Putamen (tissue), 1 donor: ENCODE measurements at places on chromosomes 16 and 17.

- no peak for DNase-seq
These were observed 266.4 kb downstream of the MAF start for GRCh38 chr16:79334127-79334526.

DNA sequence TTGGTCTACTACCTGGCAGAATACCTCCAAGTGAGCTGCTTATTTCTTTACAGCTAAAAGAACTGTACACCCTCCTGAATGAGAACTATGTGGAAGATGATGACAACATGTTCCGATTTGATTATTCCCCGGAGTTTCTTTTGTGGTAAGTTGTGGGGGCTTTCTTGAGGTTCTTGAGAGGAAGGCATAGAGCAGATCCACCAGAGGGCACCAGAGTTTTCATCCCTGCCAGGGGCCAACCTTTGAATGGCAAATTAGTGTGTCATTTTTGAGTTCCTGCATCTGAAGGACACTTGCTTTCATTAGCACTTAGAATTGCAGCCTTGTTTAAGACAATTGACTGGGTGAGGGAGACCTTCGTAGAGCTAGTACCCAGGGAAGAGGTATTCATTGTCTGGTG, 35.0 kb downstream of the NMT1 start:
- no peak for DNase-seq

DNA sequence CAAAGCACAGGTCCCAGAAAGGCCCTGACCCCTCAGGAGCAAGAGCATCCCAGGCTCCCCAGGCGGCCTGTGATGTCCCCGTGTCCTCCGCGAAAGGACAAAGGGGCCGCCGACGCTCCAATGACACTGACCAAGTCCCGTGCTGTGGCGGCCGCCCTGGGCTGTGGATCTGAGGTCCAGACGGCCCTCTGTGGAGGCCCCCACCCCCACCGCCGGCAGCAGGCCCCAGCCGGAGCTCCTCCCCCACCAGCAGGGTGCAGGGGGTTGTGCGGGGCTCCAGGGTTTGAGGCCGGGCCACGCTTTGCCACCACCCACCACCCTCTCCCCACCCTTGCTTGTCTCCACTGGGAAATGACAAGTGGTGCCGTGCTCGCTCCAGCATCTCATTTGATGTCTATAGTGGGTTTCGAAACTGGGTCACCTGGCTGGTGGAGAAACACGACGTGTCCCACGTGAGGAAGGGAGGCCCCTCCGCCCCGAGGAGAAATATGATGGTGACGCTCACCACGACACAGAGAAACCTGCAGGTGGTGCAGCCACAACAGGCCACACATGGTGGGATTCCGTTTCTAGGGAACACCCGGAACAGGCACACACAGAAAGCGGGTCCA, 31.2 kb upstream of the ZNF469 start:
- DNase-seq, result peak; percentile 58

DNA sequence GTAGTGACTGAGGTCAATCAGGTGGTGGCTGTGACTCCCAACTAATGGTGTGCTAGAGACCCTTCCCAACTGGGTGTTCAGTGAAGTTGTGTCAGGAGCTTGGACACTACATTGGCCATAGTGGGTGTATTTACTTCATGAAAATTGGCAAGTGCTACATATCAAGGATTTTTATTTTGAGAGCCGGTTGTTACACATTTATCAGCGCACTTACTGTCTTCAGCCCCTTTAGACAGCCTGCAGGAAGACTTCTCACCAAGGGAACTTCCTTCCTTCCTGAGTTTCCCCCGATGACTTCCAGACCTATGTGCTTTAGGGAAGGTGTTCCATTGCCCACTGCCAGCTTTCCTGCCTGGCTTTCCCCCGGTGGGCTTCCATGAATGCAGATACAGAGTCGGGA, 261.2 kb downstream of the CBLN1 start:
- no peak for DNase-seq

DNA sequence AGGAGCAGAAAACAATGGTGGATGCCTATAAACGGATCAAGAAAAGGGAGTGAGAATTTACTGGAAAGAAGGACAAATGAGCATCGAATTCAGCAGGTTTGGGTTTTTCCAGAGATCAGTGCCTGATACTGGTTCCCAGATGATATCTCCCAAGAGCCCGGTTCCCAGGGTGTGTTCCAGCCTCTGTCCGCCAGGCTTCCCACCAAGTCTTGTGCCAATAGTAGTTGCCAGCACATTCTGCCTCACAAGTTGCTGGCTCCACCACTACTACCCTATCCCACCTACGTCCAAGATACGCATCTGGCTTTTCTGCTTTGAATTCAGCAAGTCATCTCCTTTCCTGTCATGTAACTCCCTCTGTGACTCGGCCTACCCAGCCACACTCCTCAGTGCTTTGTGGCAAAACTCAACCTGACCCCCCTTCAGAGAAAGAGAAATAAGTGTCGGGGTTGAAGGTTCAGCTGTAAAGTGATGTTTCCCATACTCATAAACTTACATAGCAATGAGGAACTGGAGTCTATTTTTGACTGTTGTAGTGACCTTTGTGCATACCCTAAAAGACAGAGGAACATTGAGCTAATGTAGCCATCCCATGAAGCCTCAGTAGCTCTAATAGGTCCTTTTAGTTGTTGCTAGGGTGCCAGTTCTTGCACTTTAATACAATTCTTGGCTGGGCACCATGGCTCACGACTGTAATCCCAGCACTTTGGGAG, 277.0 kb downstream of the IRX3 start:
- no peak for DNase-seq

DNA sequence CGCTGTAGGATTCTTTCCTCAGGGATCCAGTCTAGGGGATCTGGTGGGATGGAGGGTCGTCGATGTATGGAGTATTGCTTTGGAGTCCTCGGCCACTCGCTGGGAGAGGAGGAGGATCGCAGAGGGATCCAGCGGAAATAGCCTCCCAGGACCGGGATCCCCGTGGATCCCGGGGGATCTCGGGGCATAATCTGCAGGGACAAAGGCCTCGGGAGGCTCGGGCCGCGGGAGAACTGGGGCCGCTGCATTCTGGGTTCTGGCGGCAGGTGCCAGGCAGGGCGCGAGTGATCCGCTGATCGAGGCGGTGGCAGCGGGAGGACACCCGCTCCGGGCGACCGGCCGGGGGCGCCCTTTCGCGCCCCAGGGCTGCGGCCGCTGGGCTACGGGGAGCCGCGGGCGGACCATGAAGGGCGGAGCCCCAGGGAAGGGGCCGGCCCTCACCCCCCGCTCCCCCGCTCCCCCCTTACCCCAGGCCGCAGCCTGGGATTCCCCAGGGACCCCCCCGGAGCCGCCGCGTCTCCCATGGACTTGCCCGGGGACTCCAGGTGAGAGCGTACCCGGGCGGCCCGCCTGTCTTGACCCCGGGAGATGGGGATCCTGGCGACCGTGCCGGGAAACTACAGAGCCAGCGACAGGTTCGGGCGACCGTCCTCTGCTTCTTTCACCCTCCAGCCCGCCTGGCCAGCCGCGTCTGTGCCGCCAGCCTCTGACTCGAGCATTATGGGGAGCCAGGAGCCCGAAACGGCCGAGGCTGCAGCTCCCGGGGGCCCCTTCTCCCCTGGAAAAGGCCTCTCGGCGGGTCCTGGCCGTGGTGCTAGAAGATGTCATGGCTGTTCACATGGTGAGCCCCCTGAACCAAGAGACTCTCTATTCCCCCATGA, 604 bp downstream of the PRR14 start:
- DNase-seq, result no peak

GRCh38 chr17:65173284-65173793, 36.2 kb downstream of the RGS9 start:
- DNase-seq, result no peak

DNA sequence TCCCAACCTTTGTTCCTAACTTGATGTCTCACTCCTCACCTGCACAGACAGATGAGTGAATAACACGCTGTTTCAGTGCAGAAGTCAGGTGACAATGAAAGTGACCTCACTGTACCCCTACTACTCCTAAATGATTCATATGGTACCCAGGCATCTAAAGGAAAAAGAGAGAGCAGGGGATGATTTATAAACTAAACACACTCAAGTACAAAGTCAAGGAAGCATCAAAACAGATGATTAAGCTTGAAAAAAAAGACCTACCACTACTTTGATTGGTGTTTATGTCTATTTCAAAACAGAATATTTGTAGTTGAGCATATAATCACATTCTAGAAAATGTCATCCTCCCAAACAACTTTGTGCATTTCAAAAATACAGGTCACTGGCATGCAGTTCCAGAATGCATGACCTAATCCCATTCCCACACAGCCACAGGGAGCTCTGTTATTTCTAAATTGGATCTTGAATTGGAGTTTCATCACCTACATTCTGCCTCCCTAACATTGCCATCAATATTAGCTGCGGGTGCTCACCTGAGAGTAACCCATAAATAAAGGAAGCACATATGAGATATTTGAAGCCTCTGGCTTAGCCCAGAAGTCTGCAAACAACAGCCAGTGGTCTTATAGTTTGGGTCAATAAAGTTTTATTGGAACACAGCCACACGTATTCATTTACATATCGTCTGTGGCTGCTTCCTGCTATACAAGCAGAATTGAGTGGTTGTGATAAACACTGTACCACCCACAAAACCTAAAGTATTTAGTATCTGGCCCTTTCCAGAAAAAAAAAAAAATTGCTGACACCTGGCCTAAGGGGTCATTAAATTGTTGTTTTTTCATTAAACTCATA, 14.0 kb downstream of the HS3ST3A1 start:
- DNase-seq, result no peak

DNA sequence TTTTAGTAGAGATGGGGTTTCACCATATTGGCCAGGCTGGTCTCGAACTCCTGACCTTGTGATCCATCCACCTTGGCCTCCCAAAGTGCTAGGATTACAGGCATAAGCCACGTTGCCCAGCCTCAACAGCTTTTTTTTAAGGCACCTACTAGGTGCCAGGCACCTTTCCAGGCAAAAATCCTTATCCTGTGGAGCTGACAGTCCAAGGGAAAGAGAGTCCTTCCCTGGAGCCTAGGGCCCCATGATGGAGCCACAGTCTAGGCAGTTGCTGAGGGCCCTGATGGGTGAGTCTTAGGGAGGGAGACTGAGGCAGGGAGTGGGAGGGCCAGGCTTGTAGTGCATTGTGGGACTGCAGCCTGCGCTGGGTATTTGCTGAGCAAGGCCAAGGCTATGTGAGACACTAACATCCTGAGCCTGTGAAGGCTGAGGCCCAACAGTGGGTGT, 79.6 kb upstream of the TOB1 start:
- DNase-seq, result no peak

DNA sequence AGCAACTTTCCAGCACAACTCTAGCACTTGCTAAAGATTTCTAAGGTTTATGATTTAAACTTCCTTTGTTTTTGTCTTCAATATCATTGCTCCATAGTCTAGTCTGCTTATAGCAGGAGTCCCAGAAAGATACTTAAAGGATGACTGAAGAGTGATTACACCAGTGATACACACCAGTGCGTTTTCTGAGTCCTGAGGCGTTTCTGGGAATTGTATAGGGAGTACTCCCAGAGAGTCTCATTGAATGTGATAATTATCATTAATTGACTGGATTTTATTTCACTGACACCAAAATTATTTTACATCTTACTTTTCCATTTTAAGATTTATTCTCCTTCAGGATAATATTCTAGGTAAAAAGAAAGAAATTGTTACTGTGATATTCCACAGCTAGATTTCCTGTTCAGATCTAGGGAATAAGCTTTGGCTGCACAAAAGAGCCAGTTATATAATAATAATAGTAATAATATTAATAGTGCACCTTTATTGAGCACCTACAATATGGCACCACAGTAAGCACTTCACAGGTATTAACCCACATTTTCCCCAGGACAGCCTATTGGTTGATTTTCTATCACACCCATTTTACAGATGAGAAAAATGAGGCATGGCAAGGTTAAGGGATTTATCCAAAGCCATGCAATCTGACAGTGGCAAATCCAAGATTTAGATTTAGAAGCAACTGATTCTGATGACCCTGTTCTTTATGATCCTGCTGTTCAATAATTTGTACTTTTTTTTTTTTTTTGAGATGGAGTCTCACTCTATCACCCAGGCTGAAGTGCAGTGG, 62.6 kb downstream of the IRX5 start:
- DNase-seq, result no peak

DNA sequence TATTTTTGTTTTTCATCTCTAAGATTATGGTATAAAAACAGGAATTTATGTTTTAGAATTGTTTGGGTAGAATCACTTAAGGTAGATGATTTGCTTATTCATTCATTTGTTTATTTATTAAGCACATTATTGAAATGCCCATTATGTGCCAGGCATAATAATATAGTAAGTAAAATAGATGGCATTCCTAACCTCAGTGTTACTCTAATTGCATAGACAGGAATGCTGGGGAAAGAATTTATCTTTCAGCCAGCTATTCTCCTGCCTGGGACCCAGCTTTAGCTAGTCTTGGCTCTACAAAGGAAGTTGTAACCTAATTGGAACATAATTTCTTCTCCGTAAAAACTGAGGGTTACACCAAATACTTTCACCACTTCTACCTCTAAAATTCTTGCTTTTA, 44.6 kb downstream of the NFAT5 start:
- DNase-seq, result no peak

GRCh38 chr16:8967132-8967821, 3.6 kb upstream of the USP7 start:
- DNase-seq, result no peak

DNA sequence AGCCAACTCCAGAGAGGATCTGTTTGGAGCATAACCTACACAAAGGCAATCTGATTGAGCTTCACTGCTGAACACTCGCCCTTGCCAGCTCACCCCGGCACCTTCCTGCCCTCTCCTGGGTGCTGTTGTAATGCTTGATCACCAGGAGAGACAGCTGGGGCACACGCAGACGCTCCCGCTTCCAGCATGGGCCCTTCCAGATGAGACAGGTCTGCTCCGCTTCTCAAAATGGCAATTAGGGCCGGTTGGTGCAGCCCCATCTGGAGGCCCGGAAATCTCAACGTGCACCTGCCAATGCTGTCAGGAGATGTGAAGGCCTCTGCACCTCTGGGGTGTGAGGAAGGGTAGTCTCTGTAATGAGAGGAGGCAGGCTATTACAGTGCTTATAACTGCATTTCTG, 206.1 kb downstream of the ABCC12 start:
- no peak for DNase-seq

DNA sequence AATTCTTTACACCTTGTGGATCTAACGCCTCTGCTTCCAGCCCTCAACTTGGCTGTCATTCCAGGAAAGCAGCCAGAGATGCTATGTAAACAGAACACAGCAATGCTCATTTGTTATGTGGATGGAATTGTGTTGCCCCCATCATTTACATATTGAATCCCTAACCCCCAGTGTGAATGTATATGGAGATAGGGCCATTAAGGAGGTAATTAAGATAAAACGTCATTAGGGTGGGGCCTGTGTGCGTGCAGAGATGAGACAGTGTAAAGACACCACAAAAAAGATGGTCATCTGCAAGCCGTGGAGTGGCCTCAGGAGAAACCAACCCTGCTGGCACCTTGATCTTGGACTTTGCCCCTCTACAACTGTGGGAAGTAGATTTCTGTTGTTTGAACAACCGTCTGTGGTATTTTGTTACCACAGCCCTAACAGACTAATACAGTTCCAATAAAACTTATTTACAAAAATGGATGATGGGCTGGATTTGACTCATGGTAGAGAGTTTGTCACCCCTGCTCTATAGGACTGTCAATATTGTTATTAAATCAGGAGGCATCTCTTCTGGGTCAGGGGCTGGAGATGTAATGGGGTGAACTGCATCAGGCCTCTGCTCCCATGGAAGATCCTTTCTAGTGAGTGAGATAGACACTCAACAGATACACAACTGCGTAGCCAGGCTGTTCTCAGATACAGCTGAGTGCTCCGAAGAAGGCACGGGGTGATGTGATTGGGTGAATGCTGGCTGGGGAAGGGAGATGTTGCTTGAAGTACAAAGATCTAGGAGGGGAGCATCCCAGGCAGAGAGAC, 339.0 kb downstream of the SNX29 start:
- no peak for DNase-seq

- no peak for DNase-seq
These were observed 232.7 kb upstream of the TNRC6C start for GRCh38 chr17:77725846-77726245.
